ENCODE measurements at places on chromosomes 7 and 10. TPM values are rescaled to one million over a fixed set of nuclear protein-coding genes. Genes with fewer than 3 reads are reported as not detected.

DNA sequence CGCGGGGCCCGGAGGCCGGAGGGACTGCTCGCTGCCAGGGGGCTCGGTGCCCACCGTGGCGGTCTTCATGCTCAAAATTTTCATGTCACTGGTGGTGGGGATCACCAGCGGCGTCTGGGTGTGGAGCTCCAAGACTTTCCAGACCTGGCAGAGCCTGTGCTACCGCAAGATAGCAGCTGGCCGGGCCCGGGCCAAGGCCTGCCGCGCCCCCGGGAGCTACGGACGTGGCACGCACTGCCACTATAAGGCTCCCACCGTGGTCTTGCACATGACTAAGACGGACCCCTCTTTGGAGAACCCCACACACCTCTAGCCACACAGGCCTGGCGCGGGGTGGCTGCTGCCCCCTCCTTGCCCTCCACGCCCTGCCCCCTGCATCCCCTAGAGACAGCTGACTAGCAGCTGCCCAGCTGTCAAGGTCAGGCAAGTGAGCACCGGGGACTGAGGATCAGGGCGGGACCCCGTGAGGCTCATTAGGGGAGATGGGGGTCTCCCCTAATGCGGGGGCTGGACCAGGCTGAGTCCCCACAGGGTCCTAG lies 2.0 kb downstream of the FZD9 start:
- DNase-seq: no peak

Gene WNT16
- total RNA-seq: 0.10 TPM

Gene CYP26C1
- 0.10 TPM for total RNA-seq

Gene CYP2C9
- total RNA-seq: 0.31 TPM

DNA sequence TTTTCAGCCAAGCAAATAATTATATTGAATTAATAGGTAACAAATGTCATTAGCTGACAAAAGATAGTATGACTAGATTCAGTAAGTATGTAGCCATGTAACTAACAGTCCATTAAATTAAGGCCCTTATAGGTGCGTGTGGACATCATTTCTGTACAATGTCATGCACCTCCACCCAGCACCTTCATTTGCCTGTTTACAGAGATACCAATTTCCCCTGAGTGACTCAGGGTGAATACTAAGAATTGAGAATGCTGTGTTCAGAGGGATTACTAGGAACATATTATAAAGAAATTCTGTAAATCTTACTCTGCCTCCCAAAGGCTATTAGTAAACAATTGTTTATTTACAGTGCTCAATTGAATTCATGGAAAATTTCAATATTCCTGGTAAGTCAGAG lies 48.1 kb upstream of the ZNF273 start:
- no peak for DNase-seq

DNA sequence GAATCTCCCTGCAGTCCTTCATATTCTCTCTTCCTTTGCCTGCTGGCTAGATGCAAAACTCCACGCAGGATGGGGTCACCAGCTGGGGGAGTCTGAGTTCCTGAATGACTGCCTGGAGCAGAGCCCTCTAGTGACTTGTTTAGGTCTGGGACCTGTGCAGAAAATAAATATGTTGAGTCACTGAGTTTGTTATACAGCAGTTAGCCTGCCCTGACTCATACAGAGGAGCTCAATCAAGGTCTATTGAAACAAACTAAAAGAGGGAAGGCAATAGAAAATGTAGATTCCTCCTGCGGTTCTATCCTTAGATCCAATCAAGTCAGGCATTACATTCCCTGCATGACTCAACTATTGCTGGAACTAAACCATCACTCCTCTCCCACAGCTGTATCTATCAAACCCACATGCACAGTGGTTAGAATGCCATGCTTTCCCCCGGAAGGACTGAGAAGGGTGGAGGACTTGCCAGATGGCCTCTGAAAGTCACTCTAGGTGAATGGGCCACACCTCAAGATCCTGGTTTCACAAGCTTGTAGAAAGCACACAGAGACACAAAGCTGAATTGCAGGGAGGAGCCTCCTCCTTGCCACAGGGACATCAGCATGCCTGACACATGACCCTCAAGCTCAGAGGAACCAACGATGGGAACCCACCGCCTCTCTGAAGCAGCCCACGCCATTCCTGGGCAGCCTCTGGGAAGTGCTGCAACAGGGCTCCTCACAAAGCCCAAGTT lies 73.9 kb downstream of the SH3PXD2A start:
- DNase-seq: no peak

Gene HABP2
- total RNA-seq: 0.23 TPM

DNA sequence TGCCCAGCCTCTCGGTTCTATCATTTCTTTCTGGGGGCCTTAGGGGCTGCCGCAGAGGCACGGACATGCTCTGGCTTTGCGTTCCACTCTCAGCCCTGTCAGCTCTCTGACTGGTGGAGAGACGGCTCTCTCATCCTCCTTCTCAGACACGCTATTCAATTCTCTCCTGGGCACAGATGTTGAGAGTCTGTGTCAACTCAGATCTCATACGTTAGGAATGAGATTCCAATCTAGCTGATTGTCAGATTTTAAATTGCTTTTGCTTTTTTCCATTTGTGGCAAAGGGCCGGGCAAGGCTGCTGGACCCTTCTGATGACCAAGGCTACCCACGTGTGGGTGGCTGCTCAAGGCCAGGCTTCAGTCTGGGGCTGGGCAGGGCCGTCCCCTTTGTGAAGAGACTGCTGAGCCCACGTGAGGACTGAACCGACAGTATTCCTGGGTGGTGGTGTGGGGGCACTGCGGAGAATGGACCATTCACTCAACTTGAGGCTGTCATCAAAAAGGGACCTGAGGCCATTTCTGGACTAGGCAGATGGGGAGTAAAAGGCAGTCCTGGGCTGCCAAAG lies 71.5 kb downstream of the CLEC2L start:
- DNase-seq: no peak

DNA sequence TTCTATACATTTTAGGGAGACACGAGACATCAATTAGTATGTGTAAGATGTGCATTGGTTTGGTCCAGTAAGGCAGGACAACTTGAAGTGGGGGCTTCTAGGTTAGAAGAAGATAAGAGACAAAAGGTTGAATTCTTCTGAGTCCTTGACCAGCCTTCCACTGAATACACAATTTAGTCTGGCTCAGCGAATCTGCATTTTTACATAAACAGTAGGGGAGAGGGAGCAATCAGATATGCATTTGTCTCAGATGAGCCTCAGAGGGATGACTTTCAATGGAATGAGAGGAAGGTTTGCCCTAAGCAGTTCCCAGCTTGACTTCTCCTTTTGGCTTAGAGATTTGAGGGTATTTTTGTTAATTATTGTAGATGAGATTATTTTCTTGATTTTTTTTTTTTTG lies 20.0 kb upstream of the C10orf90 start:
- no peak for DNase-seq

Gene MMD2
- not detected for total RNA-seq

DNA sequence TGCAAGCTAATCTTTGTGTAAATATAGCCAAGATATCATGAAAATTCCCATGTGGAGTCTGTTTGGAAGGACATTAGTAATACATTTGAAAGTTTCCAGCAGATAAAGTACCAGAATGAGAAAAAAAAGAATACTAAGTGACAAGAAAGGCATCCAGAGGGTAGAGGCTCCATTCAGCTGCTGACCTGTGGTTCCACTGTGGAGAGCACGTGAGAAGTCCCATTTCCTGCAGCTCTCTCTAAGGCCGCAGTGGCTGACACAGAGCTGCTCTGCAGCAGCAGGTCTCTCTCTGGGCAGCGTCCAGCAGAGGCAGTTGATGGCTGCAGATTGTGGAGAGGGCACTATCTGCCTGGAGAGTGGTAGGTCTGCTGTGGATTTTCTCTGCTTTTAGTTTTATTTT lies 100.1 kb upstream of the TMEM72 start:
- no peak for DNase-seq

DNA sequence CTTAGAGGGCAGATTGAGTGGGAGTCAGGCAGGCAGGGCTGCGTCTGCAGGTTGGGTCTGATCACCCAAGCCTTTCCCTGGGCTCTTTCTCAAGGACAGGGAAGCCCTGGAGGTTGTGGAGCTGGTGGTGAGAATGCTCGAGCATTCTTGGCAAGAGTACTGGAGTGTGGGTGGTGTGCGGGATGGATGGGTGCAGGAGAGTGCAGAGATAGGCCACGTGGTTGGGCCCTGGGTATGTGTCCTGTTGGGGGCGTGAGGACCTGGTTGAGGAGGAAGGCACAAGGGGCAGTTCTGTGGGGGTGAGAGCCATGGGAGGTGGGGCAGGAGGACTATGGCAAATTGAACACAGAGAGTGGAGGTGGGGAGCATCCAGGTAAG lies 135.9 kb downstream of the PTPN20 start:
- DNase-seq: peak; percentile 40

DNA sequence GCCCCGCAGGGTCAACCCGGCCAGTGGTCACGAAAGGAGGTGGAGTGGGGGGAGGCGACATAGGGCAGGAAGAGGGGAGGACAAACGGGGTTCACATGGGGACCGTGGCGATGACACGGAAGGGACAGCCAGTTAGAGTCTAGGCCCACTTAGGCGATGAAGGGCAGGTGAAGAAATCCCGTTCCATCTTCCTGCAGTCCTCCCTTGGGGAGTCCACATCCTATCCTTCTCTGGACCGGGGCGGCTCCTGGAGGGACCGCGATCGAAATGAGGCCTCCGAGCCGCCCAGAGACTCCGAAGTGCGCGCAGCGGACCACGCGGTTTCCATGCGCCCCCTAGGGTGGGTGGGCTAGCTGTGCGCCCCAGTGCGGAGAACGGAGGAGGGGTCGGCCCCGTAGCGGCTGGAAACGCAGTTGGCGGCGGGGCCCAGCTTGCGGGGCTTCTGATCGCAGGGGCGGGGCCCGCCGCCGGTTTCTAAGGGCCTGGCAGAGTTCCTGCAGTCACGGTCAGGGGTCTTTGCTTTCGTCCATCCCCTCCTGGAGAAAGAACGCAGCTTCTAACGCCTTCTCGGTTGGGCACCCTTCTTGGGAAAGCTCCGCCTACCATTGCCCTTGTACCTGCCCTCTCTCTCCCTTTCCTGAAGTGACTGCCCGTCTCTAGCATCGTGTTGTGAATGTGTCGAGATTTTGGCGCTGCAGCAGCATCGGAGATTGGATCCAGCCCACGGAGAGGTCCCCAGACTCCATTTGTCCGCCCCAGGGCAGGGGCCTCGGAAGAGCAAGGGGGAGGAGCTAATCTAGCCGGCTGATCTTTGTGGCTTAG lies 17.9 kb upstream of the TMEM225B start:
- DNase-seq: no peak

DNA sequence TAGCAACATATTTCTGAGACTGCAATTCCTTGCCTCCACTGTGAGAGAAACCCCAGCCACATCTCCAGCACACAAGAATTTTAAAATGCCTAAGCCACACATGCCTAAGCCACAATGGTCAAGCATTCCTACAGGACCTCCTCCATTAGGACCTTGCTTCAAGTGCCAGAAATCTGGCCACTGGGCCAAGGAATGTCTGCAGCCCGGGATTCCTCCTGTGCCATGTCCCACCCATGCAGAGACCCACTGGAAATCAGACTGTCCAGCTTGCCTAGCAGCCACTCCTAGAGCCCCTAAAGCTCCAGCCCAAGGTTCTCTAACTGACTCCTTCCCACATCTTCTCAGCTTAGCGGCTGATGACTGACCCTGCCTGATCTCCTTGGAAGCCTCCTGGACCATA lies 117.5 kb downstream of the AHR start:
- DNase-seq: no peak

Gene NKX2-3
- total RNA-seq: not detected

Gene TSPAN12
- 18.8 TPM for total RNA-seq

GRCh38 chr10:78078539-78079330 lies 45.1 kb downstream of the RPS24 start:
- DNase-seq: no peak

DNA sequence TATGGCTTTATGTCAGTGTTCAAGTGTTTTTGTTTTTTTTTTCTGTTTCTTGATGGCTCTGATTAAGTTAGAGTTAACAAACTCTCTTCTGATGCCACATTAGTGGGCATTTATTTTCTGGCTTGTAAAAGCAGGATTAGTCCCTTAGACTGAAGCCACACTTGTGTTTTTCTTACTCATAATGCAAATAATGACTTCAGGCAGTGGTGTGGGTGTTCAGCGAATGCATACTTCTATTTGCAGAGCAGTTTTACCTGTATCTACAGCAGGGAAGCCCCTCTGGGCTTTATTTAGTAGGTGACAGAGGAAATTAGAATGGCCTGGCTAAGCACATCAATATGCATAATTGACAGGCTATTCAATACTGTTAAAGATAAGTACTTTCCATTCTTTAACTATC lies 79.9 kb downstream of the CNNM2 start:
- DNase-seq: no peak

Gene POLL
- total RNA-seq: 35.9 TPM

GRCh38 chr7:94507462-94507861 lies 2.1 kb upstream of the CASD1 start:
- DNase-seq: no peak

GRCh38 chr10:127372361-127372760 lies 176.0 kb upstream of the INSYN2A start:
- no peak for DNase-seq

Gene CPN1
- total RNA-seq: not detected

DNA sequence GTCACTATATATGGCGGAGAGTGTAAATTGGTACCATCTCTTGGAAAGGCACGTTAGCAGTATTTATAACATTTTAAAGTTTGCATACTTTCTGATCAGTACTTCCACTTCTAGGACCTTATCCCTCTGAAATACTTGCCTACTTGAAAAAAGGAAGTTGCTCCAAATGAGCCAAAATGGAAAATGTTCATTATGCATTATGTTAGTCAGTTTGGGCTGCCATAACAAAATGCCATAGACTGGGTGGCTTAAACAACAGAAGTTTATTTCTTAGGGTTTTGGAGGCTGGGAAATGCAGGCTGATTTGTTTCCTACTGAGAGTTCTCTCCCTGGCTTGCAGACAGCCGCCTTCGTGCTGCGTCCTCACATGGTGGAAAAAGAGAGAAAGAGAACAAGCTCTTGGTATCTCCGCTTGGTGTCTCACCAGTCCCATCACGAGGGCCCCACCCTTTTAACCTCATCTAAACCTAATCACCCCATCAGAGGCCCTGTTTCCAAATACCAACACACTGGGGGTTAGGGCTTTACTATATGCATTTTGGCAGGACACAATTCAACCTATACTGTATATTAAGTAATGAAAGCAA lies 6.9 kb downstream of the SNX10 start:
- no peak for DNase-seq

DNA sequence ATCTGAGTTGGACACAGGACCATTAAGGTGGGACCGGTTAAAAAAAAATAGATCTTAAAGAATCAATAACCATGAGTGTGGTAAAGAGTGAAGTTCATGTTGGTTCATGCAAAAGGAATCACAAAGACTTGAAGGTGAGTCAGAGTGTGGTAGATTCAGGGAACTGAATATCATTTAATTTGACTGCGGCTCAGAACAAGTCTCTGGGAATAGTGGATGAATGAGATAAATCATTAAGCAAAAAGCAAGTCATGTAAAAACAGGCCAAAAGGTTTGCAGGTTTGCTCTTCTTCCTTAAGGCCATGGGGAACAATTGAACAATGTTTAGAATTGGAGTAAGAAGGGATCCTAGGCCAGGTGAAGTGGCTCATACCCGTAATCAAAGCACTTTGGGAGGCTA lies 385.8 kb downstream of the ETV1 start:
- DNase-seq: no peak

- no peak for DNase-seq
These were observed 5.1 kb downstream of the KAZALD1 start for GRCh38 chr10:101066896-101067355.

- no peak for DNase-seq
These were observed 63.7 kb upstream of the ZPBP start for GRCh38 chr7:50156706-50157105.

- no peak for DNase-seq
These were observed 58.3 kb downstream of the MMRN2 start for GRCh38 chr10:86899132-86899531.
